ENCODE measurements at places on chromosomes 1 and 21. TPM values are rescaled to one million over a fixed set of nuclear protein-coding genes. Genes with fewer than 3 reads are reported as not detected.
A peak's percentile ranks its signal among the peaks of the same experiment; 100 is the strongest.

SLC35F3 gene
- total RNA-seq, result 0.49 TPM

GRCh38 chr1:225750420-225750819, 27.2 kb upstream of the SRP9 start:
- DNase-seq, result no peak

GRCh38 chr1:212284332-212284743, 872 bp upstream of the PPP2R5A start:
- DNase-seq, result no peak

- DNase-seq, result no peak
Observed at GRCh38 chr21:32666258-32666657, 54.1 kb upstream of the CFAP298 start.

DNA sequence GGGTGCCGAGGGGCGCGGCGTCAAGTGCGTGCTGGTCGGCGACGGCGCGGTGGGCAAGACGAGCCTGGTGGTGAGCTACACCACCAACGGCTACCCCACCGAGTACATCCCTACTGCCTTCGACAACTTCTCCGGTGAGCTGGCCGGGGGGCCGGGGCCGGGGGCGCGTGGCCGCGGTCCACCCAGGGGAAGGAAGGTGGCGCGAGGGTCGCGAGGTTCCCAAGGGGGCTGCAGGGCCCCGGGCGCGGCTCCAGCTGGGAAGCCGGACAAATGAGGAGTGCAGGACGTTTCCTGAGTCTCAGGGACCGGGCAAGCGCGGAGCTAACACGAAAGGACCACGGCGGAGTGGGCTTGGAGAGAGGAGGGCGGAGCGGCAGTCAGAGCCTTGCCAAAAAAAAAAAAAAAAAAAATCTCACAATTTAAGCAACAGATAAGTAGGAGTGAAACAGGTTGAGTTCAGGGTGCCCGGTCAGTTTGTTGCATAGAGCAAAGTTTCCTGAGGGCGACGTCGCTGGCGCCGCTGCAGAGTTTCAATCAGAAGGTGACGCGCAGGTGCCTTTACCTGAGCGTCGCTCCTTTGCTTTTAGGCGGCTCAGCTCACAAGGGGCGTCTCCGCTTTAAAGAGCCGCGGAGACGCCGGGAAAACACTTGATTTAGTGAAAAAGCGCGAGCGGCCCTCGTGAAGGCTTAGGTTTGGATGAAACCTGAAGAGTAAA, 750 bp downstream of the RHOU start:
- no peak for DNase-seq

- DNase-seq, result peak; percentile 60
Observed at GRCh38 chr1:43507296-43508295, 23.1 kb upstream of the PTPRF start.

DNA sequence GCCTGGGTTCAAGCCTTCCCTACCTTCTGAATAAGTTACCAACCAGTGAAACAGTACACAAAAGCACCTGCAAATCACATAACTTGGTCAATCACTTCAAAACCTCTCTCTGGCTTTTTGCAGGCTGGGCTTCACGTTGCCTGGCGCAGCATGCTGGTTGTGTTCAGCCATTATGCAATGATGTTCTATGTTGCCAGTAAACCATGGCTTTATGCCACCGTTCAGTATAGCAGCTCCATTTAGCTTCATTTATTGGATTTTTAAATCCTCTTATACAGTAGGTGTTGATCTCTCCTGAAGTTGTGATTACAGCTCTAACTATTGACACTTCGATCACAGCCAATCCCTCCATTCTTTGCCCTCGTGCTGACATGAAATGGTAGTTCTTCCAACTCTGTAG, 233.6 kb upstream of the PTBP2 start:
- DNase-seq, result no peak

DNA sequence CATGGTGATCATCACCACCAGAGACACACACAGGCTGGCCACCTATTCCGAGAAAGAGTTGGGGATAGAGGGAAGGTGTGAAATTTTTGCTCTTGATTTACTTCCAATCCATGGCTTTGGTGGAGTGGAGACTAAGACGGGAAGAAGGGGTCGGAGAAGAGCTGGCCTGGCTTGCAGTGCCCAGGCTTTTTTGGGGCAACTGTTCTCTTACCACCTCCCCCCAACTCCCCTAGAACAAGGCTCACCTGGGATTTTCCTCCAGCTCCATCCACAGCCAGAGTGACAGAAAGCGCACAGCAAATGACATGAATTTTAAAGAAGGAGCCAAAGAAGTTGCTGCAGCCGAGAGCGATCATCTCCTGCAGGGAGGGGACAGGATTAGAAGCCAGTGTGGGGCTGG, 16.0 kb downstream of the SLC26A9 start:
- DNase-seq, result no peak

DNA sequence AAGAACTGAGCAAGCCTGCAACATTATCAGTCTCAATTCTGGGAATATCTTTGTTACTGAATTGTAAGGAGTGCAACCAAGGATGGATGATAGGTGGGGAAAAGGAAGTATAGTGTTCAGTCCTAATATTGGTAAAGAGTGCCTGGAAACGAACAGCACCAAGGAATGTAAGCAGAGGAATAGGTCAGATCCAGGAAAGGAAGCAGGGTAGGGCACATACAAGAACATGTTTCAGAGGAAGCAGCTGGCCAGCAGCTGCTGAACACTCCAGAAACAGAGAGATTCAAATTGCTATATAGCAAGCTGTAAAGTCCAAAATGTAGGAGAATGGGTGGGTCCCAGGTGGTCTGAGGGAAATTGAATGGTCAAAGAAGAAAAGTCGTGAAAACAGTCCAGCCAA, 37.9 kb downstream of the CRB1 start:
- DNase-seq, result no peak

DNA sequence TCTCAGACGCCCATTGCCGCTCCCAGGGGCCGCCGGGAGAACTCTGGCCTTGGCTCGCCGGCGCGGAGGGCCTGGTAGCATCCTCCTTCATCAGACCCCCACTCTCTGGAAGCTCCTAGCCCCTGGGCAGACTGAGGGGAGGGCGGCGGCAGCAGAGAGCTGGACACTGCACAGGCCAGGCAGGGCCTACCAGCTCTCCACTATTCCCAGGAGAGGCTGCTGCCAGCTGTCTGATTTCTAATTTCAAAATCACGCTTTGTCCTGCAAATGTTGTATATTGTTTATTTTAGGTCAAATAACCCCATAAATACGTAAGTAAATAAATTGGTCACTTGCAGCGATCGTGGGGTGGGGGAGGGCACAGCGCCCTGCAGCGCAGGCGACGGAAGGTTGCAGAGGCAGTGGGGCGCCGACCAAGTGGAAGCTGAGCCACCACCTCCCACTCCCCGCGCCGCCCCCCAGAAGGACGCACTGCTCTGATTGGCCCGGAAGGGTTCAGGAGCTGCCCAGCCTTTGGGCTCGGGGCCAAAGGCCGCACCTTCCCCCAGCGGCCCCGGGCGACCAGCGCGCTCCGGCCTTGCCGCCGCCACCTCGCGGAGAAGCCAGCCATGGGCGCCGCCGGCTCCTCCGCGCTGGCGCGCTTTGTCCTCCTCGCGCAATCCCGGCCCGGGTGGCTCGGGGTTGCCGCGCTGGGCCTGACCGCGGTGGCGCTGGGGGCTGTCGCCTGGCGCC, at the start of gene MTARC1:
TSS of gene MTARC1 (plus strand) at position 577 of the 732 bp plus-strand sequence. CDS start at position 609, 32 bp downstream.
- DNase-seq, result no peak

All from vagina (tissue), 2 donors.